ENCODE measurements at places on chromosomes 3 and 15.

DNA sequence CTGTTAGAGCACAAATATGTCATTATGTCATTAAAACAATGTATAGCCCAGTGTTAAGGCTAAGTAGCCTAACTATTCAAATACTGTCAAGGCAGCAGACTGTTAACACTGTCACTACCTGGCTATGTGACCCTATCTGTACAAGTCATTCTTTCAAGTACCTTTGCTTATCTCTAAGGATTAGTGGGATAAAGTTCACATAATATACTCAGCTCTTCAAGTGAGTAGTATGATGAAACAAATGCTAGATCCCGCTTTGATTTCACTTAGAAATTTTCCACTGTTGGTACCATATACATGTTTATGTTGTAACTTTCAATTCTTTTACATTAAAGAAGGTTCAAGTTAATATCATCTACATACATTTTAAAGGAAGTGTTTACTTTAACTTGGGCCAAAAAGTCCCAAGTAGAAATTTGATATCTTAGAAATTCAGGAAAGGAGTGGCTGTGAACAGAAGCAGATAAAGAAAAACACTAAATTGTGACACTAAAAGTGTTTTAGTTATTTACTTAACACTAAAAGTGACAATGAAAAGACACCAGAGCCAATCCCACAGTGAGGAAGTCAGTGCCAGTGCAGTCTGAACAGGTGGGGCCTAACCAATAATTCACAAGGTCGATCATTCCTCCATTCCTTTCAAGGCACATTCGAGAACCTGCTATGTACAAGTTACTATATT is 4.8 kb upstream of the RFX7 start:
- no peak for DNase-seq

GRCh38 chr3:147318900-147319299 is 87.4 kb downstream of the ZIC4 start:
- no peak for DNase-seq

DNA sequence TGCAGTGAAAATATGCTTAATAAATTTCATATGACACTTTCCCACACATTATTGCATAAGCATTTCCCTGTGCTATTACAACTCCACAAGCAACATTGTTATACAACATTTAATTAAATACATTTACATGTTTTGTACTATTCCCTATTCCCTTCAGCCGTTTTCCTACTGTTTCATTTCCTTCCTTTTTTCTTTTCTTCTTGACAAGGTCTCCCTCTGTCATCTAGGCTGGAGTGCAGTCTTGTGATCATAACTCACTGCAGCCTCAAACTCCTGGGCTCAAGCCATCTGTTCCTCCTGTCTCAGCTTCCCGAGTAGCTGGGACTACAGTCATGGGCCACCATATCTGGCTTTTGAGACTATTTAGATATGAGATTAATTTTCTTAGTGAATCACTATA is 254.7 kb downstream of the NFKBIZ start:
- no peak for DNase-seq

GRCh38 chr3:54874816-54875556 is 52.9 kb downstream of the LRTM1 start:
- no peak for DNase-seq

DNA sequence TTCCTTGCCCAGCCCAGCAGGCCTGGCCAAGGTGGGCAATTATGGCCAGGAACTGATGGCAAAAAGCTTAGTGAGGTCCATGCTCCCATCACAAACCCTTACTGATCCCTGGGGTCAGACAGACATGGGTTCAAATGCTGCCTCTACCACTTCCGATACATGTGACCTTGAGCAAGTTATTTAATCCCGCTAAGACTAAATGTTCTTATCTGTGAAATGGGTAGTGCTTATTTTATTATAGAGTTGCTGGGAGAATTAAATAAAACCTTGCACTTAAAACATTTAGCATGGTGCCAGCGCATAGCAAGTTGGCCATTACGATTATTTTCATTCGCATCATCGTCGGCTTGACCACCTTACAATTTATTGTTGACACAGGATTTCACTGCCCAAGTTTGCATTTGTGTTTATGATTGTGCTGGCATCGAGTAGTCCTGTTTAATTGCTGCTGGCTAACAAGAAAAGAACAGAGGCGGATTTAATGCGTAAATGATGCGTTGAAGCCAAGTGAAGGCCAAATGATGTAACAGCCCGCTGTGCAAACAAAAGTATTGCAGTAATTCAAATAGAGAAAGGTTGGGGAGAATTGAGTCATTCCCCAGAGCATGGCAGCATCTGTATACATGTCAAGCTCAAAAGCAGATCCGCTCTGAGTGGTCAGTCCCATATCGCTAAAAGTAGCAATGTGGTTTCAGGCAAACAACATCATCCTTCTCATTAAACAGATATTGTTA is 7.3 kb upstream of the FURIN start:
- DNase-seq: no peak

- no peak for DNase-seq
Measured at GRCh38 chr15:26882112-26882511, 15.2 kb downstream of the GABRA5 start.
